Stimulated activated CD8-positive, alpha-beta memory T cell treated with anti-CD3 and anti-CD28 coated beads, Interleukin-15, amount 100 ng/mL, for 48 hours (primary cell): ENCODE measurements at places on chromosomes 13 and 19.

DNA sequence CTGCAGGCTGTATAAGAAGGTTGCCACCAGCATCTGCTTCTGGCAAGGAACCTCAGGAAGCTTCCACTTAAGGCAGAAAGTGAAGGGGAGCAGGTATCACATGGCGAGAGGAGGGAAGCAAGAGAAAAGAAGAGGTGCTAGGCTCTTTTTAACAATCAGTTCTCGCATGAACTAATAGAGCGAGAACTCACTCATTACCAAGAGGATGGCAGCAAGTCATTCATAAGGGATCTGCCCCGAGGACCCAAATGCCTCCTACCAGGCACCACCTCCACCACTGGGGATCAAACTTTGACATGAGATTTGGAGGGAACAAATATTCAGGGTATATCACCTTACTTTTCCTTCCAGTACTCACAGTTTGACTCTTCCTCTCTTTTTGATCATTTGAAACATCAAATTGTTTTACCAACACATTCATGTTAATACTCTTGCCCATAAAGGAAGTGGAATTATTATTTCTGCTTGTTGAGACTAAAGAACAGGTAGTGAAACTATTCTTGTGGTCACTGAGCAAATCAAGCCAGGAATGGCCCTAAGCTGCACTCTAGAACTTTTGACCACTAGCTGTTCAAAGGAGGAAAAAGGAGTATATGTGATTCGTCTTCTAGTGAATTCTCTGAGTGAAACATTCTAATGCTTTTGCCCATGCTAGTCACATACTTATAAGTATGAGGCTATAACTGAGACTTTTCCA lies 45.0 kb downstream of the LACC1 start:
- no peak for DNase-seq

DNA sequence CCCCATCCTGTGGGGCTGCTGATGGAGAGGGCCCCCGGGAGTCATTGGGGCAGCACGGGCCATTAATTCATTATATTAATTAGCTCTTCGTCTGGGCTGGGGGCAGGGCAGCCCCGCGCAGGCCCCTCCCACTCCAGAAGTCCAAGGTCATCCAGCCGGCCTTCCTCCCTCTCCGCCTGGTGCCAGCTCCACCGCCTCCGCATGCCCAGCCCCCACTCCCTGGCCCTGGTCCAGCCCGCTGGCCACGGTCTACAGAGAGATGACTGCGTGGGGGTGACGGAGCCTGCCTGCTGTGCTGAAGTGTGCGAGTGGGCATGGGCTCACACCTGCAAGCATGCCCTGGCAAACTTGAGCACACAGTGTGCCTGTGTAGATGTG lies 8.8 kb downstream of the IGLON5 start:
- no peak for DNase-seq

DNA sequence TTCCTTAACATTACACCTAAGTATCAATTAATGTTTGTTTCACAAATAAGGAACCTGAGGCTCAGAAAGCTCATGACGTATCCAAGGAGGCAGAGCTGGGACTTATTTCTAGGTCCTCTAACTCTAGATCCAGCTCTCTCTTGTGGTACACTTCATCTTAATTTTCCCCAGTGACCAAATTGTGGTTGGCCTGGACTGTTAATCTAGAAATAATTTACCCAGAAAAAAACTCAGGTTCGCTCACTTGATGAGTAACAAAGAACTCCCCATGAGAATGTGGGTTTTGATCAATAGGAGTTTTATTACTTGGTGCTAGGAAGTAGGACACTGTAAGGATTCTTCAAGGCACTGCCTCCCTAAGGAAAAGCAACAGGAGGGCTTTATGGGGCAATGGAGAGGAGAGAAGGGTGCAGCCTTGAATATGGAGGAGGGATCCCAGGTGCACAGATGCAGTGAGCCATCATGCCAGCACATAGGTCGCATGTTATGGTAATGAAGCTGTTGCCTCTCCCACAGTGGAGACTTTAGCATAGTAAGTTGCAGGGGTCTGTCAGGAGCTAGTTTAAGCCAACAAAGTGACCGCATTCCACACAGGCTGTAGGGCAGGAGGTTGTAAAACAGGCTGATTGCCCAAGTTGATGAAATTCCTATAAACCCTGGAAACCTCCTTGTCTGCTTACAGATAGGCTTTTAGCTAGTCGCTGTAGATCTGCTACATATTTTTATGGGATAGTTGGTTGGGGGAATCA lies 14.7 kb downstream of the RAP2A start:
- no peak for DNase-seq

DNA sequence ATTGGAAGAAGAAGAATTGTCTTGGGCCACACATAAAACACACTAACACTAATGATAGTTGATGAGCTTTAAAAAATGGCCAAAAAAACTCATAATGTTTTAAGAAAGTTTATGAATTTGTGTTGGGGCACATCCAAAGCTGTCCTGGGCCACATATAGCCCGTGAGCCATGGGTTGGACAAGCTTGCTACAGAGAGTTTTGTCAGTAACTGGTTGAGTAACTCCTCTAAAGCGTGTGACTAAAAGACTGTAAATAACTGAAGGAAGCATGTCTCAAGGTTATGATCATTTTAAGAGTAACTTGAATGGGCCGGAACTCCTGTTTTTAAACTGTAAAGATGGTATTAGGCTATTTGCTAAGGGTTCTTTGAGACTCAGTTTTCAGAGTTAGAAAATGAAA lies 118.0 kb downstream of the KL start:
- DNase-seq, result no peak

- peak; percentile 74 for DNase-seq
These were observed 20.0 kb downstream of the TICAM1 start for GRCh38 chr19:4811328-4812131.

- no peak for DNase-seq
These were observed 2.9 kb upstream of the ARHGAP45 start for GRCh38 chr19:1063909-1064660.

- no peak for DNase-seq
These were observed 148.6 kb downstream of the IER2 start for GRCh38 chr19:13298565-13299481.

- no peak for DNase-seq
These were observed 30.4 kb downstream of the CEBPG start for GRCh38 chr19:33403973-33404304.

GRCh38 chr13:99800011-99800410 lies 171.6 kb downstream of the ZIC5 start:
- no peak for DNase-seq
